ENCODE measurements at places on chromosomes 4 and X.

GRCh38 chr4:61500883-61501282, 300.8 kb downstream of the ADGRL3 start:
- DNase-seq: no peak

DNA sequence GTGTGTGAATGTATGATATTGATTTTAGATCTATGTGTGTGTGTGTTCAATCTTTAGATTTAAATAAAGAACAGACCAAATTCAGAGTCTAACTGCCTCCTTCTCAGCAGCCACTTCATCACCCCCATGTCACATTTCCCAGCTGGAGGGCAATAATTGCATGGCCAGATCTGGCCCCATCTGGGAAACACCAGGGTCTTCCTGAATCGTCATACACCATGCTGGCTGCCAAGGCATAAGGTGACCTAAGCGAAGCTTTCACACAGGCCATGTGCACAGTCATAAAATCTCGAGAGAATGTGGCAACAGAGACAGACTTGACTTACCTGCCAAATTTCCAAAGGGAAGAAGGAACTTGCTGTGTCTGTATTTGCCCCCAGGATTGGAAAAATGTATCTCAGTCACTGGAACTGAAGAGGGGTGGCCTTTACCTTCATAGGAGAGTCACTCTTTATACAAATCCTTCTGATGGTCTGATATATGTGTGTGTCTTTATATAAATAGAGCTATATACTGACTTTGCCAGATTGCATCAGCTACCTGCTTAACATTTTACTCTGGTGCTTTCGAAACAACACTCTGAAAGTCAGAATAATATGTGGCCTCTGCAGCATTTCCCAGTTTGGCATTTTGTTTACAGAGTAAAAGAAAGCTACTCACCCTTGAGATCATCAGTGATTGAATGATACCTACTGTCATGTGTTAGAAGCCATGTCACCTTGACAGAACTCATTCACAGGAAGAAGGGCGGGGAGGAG, at the start of gene PLAC1:
TSS of gene PLAC1 (minus strand) at position 470 of the 758 bp plus-strand sequence. CDS start 91,789 bp downstream, outside the sequence.
- no peak for DNase-seq

DNA sequence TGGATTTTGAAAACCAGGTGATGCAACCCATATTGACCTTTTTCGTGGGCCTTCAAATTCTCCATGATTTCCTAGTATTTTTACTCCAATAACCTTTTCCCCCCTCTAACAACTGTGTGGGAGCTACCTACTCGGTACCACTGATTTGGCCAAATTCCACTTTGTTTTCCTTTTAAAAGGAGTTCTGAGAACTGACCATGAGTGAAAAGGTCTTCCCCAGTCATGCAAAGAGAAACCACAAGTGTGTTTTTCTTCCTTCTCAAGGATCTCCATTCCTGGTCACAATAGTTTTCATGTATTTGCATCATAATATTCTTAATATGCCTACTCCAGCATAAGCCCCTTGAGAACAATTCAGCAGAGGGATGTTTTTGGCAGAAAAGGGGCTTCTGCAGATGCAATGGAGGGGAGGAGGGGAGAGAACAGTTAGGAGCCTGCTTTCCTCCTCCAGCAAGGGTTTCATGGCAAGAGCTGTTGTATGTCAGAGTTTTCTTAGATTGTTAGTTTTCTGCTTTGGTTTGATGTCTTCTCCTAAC, 195.3 kb upstream of the ANXA3 start:
- DNase-seq: no peak

GRCh38 chr4:58560736-58561135, 1450.6 kb upstream of the IGFBP7 start:
- DNase-seq: no peak

GRCh38 chrX:1434871-1435240, 17.9 kb downstream of the ASMTL start:
- DNase-seq: no peak

- no peak for DNase-seq
These were observed 324.0 kb downstream of the ARHGAP10 start for GRCh38 chr4:148055844-148056243.

GRCh38 chrX:6257025-6257424, 28.4 kb upstream of the NLGN4X start:
- DNase-seq: no peak

DNA sequence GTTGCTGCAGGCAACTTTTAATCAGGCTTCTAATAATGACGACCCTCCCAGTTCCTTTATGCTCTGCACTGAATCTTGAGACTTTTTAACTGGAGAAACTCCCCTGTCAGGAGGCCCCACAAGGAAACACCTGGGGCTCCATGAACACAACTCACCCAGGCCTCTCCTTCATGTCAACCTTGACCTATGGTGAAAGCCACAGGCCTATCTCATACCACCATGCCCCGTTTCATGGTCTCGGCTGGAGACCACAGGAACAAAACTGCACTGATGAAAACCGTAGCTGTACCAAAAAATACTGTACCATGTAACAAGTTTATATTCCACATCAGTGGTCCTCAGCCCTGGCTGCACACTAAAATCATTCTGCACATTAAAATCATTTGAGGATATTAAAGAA, 57.0 kb downstream of the ZNF827 start:
- no peak for DNase-seq

GRCh38 chr4:185786422-185786821, 25.6 kb downstream of the SORBS2 start:
- DNase-seq: no peak

- DNase-seq: no peak
These were observed 10.5 kb downstream of the PGM2 start for GRCh38 chr4:37836838-37837440.

- DNase-seq: no peak
These were observed 124.6 kb downstream of the RAP1GDS1 start for GRCh38 chr4:98385831-98386230.

DNA sequence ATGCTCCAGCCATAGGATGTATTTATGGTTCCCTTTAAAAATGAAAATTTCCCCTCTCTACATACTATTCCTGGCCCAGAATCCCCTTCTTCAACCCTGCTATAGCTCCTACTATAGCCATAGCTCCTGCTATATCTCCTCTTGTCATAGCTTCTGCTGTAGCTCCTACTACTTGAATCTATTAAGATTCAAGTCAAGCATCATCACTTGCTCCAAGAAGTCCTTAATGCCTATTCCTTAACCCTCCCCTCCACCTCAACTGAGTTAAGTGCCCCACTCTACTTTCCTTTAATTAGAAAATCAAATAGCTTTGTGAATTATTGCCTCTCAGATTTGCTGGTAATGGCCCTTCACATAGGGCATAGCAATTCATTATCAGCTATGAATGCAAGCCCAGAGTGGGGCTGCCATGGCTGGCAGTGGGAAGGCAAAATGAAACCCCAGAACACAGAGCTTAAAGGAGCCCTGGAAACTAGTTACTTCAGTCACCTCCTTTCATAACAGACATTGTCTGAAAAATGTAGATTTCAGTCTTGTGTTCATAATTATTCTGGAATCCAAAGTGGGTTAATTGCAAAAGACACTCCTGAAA, 15.4 kb downstream of the OCIAD2 start:
- DNase-seq: no peak

- peak; percentile 65 for DNase-seq
These were observed 59.3 kb downstream of the MAML3 start for GRCh38 chr4:140094438-140095420.

GRCh38 chrX:16028576-16028975, 94.8 kb upstream of the GRPR start:
- no peak for DNase-seq

DNA sequence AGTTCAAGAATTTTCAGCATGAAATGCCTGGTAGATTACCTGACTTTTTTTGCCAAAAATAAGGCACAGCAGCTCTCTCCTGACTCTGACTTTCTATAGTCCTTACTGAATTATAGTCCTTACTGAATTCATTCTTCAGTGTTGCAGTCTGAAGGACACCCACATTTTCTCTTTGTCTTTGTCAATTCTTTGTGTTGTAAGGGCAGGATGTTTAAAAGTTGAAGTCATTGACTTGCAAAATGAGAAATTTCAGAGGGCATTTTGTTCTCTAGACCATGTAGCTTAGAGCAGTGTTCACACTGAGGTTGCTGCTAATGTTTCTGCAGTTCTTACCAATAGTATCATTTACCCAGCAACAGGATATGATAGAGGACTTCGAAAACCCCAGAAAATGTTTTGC, 168.0 kb downstream of the SOWAHB start:
- DNase-seq: no peak

GRCh38 chr4:99144070-99144469, at the start of gene ADH4:
Gene ADH4 (minus strand): TSS chr4:99144297. CDS start chr4:99144222, 75 bp downstream.
- no peak for DNase-seq

- DNase-seq: no peak
These were observed 65.3 kb downstream of the CDS1 start for GRCh38 chr4:84648178-84648577.

GRCh38 chr4:156335721-156336120, 382.1 kb upstream of the CTSO start:
- no peak for DNase-seq
